Left ventricle myocardium inferior (tissue), 1 donor: ENCODE measurements at places on chromosomes 7 and 10.

- DNase-seq, result no peak
Observed at GRCh38 chr10:43955002-43955596, 306.4 kb upstream of the ZNF32 start.

DNA sequence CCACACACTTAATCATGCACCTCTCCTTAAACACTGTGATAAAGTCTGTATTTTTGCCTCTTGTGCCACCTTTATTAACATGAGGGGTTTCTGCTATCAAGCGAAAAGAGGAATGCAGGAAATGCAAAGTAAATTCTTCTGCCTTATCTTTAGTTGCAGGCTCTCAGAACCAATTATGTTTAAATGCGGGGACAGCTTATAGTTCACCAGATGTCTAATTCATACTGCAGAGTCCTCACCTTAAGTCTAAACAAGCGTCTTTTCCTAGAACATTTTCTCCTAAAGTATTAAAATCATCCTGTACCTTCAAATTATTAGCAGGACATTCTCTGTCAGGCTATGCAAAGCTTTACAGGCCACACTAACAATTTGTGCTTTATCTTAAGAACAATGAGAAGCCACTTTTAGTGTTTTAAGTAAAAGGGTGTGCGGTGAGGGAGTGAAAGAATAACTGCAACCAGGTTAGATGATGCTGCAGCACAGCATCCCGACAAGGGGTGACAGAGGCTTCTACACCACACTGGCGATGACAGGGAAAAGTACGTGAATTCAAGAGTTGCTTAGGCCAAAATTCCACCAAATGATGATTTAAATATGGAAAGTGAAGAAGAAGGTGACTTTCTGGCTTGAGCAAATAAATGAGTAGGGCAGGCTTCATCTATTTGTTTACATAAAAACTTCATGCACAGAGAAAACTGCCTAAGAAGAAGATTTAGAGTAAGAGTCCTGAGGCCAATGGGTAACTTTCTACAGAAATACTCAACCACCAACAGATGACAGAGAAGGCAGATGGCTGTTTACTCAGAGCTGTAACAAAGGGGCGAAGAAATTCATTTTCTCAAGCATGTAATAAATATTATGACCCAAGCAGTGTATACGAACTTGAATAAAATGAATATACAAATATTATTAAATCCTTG is 36.0 kb downstream of the EZH2 start:
- DNase-seq, result no peak

DNA sequence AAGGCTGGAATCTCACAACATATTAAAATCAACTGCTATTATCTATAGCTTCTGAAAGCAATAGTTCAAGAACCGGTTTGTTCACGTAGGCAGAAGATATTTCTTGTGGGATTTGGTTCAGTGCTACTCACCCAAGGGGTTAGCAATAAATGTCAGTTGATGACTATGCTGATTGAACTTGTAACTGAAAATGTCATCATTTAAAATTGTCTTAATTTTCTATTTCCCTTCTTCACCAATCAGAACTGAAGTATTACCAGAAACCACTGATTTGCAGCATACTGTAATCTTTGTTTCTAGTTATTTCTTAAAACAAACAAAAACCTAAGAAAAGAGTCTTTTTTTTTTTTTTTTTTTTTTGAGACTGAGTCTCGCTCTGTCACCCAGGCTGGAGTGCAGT is 46.1 kb downstream of the CPEB3 start:
- DNase-seq, result no peak

GRCh38 chr10:121416071-121416470 is 182.2 kb downstream of the FGFR2 start:
- no peak for DNase-seq

- DNase-seq, result no peak
Observed at GRCh38 chr10:94363251-94363565, 469 bp upstream of the NOC3L start.
